Endothelial cell (in vitro differentiated cells): ENCODE measurements at places on chromosomes 3 and 15.
A peak's percentile ranks its signal among the peaks of the same experiment; 100 is the strongest.

GRCh38 chr3:120081719-120082118 lies 12.5 kb downstream of the GSK3B start:
- DNase-seq = no peak

DNA sequence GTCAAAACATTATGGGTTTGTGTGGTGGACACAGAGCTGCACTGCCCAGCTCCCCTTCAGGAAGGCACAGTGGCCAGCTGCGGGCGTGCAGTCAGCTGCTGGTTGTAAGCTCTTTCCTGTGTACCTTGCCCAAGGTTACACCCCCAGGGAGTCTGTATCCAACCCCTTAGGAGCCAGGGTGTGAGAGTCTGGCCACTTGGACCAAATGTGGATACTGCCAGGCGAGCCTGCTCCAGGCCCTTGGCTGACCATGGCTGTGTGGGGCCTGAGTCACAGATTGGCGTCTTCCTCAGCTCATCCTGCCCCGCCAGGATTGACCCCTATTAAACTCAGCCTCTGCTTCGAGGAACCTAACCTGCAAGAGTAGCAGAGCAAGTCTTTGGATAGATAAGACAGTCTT lies 56.9 kb downstream of the ABHD5 start:
- DNase-seq = no peak

GRCh38 chr15:39156646-39157250 lies 424.1 kb upstream of the THBS1 start:
- no peak for DNase-seq

GRCh38 chr3:107106316-107106715 lies 270.9 kb upstream of the CCDC54 start:
- no peak for DNase-seq

- no peak for DNase-seq
These were observed 9.7 kb upstream of the GNB5 start for GRCh38 chr15:52200831-52201365.

DNA sequence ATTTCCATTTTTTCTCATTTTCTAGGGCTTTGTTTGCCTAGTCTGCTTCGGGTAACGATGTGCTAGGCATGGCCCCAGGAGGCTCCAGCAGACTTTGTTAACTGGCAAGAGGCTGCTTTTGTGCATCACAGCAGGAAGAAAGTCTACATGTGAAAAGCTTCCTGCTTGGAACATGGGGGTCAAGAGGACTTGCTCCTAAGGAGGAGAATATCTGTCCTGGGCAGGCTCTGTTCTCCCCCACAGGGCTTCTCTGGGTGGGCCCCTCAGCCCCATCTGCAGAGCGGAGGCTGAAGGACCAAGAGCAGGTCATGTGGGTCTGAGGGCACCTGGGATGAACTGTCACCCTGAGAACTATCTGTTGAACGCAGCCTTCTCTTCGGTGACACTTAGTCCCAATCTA lies 94.7 kb downstream of the CCNL1 start:
- DNase-seq = no peak

- DNase-seq = no peak
These were observed 10.8 kb downstream of the PRICKLE2 start for GRCh38 chr3:64214381-64215018.

GRCh38 chr3:131526801-131527347 lies 24.1 kb upstream of the MRPL3 start:
- peak; percentile 26 for DNase-seq
